ENCODE measurements at places on chromosomes 6 and 20.

DNA sequence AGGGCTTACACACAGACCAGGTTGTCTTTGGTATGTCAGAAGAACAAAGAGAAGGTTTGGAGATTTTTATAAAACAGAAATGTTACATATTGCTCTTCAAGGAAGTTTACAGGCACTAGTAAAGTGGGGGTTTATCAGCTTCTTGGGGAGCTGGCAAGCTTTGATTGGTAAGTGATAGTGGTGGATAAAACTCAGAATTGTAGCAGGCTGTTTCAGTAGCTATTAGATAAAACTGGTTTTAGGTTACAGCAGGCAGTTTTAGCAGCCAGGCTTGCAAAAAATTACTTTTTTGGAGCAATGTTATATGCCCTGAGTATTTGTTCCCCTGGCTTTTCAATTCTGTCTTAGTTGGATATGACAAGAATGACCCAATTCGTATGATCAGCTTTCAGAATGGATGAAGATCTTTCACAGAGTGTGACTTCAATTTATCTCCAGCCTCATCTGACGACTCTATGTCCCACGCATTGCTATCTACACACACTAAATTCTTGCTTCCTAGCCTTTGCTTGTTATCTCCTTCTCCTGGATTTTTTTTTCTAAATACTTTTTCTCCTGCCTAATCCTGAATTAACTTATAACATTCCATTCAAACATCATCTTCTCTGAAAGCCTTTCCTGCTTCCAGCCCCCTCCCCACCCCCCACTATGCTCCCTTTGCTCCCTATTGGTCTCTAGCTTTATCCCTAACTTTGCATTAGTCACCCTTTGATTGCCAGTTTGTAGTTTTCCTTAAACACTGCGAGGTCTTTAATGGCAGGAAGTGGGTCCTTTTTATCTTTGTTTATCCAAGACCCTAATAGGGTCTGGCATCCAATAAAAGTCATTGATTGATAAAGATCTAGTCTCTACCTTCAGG, 1.0 kb upstream of the TOMM34 start:
- DNase-seq: no peak

- no peak for DNase-seq
Observed at GRCh38 chr6:27593200-27593818, 120.4 kb upstream of the ZNF184 start.

- DNase-seq: no peak
Observed at GRCh38 chr6:5840734-5841390, 165.9 kb downstream of the NRN1 start.

DNA sequence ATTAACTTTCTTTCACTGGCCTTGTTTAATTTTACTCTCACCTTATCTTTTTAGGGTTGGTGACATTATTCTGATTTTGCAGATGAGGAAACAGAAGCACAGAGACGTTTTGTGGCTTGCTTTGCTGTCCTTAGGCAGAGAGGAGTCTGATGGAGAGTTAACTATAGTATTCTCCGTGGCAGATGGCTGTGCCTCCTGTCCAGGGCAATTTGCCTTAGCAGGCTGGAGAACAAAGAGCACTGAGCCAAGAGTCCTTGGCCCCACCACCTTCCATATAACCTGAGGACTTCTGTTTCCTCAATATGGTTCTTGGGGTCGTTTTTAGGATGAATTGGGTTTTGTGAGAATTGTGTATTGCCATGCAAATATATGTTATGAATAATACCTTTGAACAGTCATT, 71.4 kb upstream of the BACH2 start:
- DNase-seq: no peak

GRCh38 chr20:25364180-25364788, 26.4 kb downstream of the ABHD12 start:
- DNase-seq: no peak

- no peak for DNase-seq
Observed at GRCh38 chr6:119280080-119280479, 69.5 kb downstream of the MAN1A1 start.

GRCh38 chr6:151284012-151284411, 44.2 kb downstream of the AKAP12 start:
- no peak for DNase-seq

GRCh38 chr6:80366051-80366450, 259.6 kb downstream of the BCKDHB start:
- DNase-seq: no peak

GRCh38 chr6:107786179-107786578, 37.9 kb downstream of the SCML4 start:
- no peak for DNase-seq

- no peak for DNase-seq
Observed at GRCh38 chr20:62358171-62359042, 8.7 kb downstream of the LAMA5 start.

DNA sequence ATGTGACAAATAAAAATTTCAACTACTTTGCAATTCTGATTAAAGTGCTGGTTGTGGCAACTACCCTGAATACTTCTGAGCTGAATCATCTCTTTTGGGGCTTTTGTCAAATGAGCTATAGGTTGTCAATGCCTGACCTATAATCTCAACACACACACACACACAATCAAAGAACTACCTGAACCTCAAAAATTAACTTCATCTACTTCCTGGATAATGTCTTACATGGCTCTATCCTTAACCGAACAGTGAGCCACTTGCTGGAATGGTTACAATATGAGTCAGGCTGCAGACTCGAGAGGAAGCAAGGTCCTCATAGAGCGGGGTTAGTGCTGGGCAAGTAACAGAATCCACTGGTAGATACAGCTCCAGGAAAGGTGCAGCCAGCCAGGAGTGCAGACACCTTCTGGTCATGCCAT, 70.6 kb upstream of the DST start:
- no peak for DNase-seq

DNA sequence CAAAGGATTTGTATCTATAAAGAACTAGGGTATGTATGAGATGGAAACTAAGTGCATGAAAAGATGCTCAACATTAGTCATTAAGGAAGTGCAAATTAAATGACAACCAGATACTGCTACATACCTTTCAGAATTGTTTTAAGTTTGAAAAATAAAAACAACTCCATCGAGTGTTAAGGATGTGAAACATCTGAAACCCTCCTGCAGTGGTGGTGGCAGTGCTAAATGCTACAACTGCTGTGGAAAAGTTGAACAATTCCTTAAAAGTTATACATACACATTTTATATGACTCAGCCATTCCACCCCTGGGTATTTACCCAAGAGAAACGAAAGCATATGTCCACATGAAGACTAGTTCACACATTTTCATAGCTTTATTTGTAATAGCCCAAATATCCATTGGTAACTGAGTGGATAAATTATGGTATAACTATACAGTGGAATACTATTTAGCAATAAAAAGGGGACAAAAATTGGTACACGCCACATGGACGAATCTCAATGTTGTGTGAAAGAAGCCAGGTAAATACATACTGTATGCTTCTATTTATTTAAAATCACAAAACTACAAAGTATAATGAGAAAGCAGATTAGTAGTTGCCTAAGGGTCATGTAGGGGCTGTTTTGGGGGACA, 10.6 kb downstream of the ARMH2 start:
- DNase-seq: no peak

DNA sequence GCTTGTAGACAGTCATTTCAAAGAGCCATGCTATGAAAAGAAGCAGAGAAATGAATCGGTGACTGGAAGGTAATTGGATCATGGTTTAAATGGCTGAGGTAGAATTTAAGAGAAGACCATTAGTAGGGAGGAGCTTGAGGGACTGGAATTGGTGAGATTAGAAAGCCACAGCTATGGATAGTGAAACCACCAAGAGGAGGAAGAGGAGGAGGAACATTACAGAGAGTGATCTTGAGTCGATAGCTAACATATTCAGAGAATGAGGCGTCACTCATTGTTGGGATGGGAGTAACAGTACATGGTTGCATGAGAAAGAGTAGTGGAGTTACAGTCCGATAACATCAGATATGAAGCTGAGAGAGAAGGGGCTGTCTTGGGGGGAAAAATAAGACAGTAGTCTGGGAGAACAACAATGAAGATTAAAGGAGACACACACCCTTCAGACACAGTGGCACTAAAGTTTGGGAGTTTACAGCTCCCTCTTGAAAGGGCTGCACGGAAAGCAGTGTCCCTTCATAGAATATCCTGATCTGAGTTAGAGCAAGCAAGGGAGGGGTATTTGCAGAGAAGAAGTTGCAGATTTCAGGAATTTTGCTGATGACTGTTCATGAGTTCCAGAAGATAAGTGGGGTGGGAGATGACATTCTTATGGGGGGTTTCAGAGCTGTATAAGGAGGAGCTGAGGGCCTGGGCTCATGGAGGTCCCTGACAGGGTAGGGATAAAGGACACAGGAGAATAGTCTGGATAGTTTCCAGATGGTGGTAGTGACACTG, 15.1 kb upstream of the LAMP5 start:
- no peak for DNase-seq

DNA sequence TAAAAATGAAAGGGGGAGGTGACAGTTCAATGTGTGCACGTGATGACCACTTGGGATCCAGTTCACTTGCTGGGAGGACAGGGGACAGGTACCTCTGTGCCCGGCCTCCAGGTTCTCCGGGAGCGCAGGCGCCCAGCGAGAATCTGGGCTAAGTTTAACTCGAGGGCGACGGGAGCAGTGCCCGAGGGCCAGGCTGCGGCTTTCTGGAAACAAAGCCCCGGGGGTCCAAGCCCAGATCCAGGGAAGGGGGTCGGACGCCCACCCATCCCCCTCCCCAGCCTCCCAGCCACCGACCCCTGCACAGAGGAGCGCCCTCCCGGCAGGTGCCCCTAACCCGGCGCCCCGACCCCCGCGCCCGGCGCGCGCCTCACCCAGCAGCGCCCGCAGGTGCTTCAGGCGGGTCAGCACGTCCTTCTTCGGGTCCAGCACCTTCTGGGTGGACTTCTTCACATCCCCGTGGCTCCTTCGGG, 405 bp downstream of the RALGAPA2 start:
- peak; percentile 44 for DNase-seq

DNA sequence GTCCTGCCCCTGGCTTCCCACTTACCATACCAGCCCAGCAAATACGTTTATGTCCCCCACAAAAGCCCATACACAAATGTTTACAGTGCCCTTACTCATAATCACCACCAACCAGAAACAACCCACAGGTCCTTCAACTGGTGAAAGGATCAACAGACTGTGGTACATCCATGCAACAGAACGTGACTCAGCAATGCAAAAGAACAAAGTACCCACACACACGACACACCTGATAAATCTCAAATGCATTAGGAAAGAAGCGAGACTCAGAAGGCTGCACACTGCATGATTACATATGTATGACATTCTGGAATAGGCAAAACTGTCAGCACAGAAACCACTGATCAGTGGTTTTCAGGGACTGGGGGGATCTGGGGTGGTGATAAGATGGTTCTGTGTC, 20.5 kb downstream of the NCR2 start:
- DNase-seq: no peak

DNA sequence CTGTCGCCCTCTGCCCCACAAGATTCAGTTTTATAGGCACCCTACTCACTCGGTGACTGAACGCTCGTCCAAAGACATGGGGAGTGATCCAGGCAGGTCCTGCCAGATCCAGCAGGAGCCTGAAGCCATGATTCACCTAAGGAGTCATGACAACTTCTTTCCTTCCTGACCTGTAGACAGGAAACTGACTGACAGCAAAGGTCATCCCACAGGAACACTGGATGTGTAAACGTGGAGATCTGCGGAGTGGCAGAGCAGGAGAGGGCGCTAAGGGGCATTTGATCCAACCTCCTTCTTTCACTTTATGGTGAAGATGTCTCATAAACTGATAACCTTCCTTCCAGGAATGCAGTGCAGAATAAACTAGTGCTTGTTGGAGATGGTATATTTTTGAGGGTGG, 192.2 kb downstream of the GJA10 start:
- no peak for DNase-seq

GRCh38 chr6:63448229-63448628, 124.1 kb upstream of the LOC128125822 start:
- DNase-seq: no peak

- DNase-seq: no peak
Observed at GRCh38 chr20:51360451-51361201, 181.9 kb downstream of the NFATC2 start.

DNA sequence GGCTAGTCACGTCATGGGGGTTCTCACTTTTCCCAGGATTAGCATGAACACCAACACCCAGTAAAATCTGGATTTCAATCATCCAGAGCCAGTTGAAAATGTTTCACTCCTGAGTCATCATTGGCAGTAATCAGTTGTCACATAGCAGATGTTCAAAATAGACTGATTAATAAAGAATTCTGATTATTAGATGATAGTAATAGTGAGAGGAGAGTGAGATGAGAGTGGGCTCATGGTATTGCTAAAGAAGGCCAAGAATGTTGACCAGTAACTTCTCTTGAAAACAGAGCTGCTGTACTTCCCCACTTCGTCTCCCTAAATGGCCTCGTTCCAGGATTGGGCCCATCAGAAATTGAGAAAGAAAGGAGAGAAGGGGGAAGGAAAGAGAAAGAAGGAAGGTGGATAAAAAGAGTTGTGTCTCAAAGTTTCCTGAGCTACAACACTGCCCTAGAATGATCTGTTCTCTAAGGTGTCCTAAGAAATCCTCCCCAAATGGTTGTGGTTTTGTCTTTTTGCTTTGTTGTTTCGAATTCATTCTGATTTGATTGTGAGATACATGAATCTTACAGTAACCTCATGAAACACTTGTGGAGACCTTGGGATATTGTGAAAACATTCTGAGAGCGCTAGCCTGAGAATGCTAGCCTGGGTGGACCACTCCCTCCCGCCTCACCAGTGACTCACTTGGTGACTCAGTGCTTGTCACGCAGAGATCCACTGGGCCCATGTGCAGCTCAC, 502.2 kb upstream of the JARID2 start:
- no peak for DNase-seq

DNA sequence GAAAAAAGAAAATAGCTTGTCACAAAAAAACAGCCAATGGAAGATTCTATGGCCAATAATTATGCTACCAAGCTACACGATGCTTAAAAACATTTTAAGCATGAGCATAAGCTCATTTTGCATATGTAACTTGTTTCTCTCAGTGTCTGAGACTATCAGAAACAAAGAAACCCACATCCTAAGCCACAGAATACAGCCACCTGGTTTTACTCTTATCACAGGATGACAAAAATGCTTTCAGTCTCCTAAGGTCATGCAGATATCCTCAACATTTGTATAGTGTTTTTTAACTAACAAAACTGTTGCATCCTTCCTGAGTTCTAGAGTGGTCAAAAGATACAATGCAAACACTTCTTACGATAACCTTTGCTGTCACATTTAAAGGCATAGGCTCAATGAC, 172.1 kb upstream of the RUNX2 start:
- DNase-seq: no peak

GRCh38 chr20:14051454-14051853, 56.1 kb downstream of the MACROD2 start:
- no peak for DNase-seq

DNA sequence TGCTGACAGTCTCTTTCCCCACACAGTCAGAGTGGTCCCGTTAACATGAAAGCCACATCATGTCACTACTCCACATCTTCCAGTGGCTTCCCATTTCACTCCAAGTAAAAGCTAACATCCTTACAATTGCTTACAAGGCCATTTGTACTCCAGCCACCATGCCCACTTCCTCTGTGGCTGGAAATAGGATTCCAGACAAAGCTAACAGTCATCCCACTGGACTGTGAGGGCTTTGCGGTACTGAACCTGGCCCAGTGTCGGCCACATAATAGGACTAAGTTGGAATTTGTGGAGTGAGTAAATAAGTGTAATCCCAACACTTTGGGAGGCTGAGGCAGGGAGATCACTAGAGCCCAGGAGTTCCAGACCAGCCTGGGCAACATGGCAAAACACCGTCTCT, 10.9 kb downstream of the CCM2L start:
- DNase-seq: no peak
